HT1080 (cell line): ENCODE measurements at places on chromosomes 2 and 18. TPM values are rescaled to one million over a fixed set of nuclear protein-coding genes. Genes with fewer than 3 reads are reported as not detected.

DNA sequence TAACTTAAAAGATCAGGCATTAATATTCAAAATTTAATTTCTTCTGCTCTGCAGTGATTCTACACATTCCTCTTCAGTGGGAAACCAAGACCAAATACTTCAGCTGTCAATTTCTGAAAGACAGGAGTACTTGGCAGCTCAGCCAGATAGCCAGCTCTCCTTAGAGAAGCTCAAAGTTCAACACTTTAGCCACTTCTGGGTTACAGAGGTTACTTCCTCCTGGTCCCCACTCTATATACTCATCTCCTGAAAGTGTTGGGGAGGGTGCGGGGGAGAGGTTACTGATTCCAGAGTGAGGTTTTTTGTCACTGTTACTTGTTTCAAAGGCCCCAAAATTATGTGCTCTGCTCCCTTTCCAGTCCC, 4.1 kb downstream of the CYTIP start:
- no peak for DNase-seq

DNA sequence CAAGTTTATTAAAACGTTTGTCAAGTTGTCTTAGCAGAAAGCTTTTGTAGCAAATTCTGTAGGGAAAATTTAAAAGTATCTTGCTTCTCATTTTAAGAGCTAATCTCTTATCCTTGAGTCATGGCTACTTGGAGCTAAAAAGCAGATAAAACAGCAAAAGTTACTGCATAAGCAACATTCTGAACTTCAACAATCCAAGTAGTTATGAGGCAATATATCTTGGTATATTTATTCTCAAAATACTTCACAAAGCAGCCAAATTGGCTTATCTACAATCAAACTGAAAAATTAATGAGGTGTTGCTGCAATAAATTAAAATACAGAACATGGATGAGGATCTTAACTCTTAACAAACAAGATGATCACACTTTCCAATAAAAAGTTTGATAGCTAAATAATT, 306.5 kb downstream of the PIEZO2 start:
- DNase-seq, result no peak

GRCh38 chr18:41829647-41830516, 125.2 kb upstream of the PIK3C3 start:
- DNase-seq, result peak; percentile 69

- no peak for DNase-seq
These were observed 18.3 kb upstream of the ST6GAL2 start for GRCh38 chr2:106904242-106904641.

DNA sequence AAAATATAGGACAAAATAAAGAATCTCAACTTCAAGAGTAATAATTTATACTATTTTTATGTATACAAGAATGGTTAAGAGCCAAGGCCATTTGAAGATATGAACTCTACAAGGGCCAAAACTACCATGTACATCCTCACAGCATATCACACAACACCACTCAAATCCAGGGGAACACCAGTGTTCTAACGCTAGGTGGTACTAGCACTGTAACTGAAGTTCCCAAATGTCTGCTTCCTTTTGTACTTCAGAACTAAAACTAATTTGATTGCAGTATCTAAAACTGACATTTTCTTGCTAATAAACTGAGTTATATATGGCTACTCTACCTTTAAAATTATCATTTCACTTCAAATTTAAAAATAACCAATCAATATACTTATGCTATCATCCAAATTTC, 47.0 kb downstream of the REV1 start:
- peak; percentile 6 for DNase-seq

Gene FSIP2
- not detected in 2 replicates for total RNA-seq

Gene ZNF804A
- total RNA-seq, result 0.55 and 0.63 TPM in 2 replicates

DNA sequence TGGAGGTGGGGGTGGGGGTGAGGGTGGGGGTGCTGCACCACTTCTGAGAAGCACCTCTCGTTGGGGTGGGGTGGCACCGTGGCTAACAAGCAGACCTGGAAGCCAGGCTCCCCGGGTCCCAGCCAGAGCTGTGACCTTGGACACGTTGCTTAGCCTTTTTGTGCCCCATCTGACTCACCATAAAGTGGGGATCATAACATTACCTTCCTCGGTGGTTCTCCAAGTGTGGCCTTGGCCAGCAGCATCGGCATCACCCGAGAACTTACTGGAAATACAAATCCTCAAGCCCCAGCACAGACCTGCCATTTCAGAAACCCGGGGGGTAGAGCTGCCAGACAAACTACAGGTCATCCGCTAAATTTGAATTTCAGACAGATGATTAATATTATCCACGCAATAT, 58.7 kb upstream of the SLC66A3 start:
- no peak for DNase-seq

GRCh38 chr2:29075894-29076705, 1.8 kb upstream of the PCARE start:
- no peak for DNase-seq

Gene TSPYL6
- not detected in 2 replicates for total RNA-seq

DNA sequence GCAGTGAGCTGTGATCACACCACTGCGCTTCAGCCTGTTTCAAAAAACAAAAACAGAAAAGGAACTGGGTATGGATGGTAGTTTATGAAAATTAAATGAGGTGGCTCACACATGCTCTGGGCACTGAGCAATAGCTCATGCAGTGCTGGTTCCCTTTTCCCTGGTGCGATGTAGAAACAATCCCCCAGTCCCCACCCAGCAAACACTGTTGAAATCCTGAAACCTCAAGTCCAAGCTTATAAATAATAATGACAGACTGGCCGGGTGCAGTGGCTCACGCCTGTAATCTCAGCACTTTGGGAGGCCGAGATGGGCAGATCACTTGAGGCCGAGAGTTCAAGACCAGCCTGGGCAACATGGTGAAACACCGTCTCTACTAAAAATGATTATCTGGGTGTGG, 55.4 kb upstream of the SMAD2 start:
- DNase-seq, result no peak

Gene LRRC30
- total RNA-seq, result not detected in 2 replicates

GRCh38 chr2:17164550-17164949, 353.7 kb downstream of the RAD51AP2 start:
- no peak for DNase-seq

Gene HPCAL1
- total RNA-seq, result 158 and 201 TPM in 2 replicates

Gene TXNDC2
- 0.11 TPM in 1 of 2 replicates, not detected in the other for total RNA-seq

Gene ANKRD62
- total RNA-seq, result 0.03 and 0.10 TPM in 2 replicates

DNA sequence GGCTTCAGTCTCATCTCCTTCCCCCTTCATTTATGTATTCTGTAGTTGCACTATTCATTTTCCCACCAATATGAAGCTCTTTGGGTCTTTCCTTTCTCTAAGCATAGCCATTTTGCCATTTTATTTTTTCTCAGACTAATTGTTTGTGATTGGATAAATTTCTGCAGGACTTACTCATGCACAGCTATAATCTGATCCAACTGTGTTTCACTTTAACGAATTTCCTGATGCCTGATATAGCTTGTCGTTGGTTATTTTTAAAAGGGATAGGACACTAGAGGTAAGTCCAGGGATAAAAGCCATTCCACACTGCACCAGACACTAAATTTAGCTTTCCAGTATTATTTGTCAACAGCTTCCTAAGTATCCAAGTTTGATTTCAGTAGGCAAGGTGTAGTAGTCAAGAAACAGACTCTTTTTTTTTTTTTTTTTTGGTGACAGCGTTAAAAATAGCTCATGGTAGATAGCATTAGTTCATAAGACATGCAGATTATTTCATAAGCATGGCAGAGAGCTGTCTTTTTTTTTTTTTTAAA, 17.4 kb downstream of the ASB18 start:
- no peak for DNase-seq

DNA sequence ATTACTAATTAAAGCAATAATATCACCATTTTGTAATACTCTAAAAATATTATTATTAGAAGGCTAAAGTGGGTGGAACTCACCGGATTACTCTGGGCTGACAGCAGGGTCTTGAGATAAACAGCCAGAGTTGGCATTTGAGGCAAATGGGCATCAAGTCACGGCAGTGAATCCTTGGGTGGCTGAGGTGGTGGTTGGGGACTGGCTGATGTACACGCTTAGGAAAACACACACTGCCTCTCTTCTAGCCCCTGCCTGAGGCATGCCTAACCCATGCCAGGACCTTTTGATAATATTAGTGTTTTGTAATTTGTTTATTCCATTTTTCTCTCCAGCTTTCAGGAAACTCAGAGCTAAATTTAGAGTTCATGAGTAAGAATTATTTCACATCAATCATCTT, 76.8 kb downstream of the ACKR3 start:
- DNase-seq, result no peak

DNA sequence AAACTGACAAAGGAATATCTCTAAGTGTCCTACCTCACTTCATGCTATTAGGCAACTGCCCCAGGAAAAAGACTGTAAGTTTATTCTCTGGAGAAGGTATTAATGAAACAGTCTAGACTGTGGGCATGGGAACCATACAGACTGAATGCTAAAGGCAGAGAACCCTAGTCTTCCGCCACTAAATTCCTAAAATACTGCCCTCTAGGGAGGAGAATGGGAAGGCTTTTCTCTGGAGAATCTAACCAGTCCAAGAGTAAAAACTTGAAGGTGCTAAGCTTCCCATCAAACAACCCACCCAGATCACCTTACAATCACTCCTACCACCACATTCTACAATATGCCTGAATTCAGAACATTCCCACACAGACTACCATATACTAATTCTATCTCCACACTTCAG, 3.4 kb downstream of the SRBD1 start:
- peak; percentile 25 for DNase-seq

- DNase-seq, result no peak
These were observed 29.5 kb downstream of the SNTG2 start for GRCh38 chr2:980176-980575.

- no peak for DNase-seq
These were observed 20.1 kb downstream of the SH3RF3 start for GRCh38 chr2:109148991-109149645.

Gene GALNT14
- 46.3 and 62.7 TPM in 2 replicates for total RNA-seq

DNA sequence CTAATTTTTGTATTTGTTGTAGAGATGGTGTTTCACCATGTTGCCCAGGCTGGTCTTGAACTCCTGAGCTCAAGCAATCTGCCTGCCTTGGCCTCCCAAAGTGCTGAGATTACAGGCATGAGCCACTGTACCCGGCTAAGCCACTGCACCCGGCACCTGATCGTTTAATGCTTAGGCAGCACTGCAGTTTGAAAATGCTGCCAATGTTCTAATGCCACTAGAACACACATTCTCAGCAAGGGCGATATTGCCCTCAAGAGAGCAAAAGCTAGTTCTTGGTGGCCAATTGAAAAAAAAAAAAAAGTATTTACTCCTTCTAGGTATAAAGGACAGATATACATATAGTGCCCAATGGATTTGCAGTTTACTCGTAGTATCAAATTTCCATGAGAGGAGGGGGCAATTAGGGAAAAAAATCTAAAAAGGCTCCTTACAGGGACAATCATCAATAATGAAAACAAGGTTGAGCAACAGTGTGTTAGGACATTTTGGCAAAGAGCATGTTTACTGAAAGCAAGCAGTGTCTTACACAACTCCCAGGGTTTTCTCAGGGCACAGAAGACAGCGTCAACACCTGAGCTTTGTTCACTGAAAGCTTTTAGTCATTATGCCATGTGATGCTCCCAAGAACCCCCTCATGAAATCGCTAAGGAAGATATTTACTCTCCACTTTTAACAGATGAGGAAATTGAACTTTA, 199.9 kb upstream of the PKDCC start:
- DNase-seq, result no peak

DNA sequence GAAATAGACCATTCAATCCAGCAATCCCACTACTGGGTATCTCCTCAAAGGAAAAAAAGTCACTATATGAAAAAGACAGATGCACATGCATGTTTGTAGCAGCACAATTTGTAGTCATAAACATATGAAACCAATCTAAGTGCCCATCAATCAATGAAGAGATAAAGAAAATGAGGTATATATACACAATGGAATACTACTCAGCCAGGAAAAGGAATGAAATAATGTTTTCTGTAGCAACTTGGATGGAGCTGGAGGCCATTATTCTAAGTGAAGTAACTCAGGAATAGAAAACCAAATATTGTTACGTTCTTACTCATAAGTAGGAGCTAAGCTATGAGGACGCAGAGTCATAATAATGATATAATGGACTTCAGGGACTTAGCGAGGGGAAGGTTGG, 45.2 kb upstream of the LRRC30 start:
- no peak for DNase-seq

DNA sequence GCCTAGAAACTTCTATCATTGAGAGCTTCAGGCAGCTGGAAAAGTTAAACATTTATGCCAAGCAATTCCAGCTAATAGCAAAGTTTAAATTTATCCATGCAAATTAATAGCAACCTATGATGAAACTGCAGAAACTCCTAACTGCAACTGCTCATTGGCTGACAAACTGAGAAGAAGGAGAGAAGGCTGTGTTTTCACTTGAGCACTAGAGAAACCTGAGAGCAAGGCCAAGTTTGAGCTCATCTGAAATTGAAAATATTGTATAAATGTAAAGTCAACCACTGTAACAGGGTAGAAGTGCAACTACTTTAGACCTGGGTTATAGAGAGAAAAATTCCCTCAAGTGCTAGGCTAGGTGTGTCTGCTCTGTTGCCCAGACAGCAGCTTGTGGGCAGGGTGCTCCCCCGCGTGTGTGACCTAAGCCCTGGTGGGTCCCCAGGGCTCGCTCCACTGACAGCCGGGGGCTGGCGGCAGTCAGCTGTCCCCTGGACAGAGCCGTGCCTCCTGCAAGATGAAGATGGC, 50.2 kb downstream of the CABYR start:
- no peak for DNase-seq

DNA sequence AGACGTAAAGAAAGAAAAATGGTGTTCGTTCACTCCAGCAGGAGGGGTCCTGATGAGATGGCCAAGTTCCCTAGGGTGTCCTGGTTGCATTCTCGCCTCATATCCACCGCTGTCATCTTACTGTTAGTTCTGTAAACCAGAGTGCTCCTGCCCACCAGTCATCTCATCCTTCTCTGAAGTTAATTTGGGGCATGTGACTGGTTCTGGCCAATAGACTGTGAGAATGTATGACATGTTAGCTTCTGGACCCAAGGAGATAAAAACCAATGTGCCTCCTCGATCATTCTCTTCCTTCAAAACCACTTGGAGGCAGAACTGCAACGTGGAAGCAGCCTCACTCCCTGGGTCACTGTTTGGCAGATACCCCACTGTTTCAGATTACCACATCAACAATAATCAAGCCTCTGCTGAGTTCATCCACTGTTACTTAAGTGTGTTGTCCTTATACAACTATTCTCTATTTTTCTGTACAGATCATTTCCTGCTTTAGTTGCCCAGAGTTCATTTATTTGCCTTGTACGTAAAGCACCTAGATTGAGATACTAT, 759.1 kb downstream of the TSN start:
- peak; percentile 43 for DNase-seq

- DNase-seq, result no peak
These were observed 70.9 kb downstream of the EHD3 start for GRCh38 chr2:31304816-31305215.

Gene FTCDNL1
- 0.43 and 2.0 TPM in 2 replicates for total RNA-seq

Gene SLC9A2
- 0.18 TPM in 1 of 2 replicates, not detected in the other for total RNA-seq

DNA sequence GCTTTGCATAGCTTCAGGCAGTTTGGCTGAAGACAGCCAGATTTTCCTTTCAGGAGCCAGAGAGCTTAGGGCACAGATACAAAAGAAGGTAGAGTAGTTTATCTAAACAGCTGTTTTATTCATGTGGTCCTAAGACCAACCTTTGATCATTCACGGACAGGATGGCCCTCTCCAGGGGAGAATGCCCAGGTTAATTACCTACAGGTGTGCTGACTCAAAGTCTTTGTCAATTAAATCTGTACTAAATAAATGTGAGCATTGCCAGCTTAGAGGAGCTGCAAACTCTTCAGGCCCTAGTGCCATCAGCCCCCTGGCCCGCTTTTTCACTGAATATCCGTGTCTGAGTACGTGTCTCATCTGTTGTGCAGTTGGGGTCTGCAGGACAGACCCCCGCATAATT, 554.7 kb downstream of the NUP35 start:
- DNase-seq, result no peak

GRCh38 chr2:158815658-158816057, 20.5 kb downstream of the DAPL1 start:
- no peak for DNase-seq

Gene SPDYA
- total RNA-seq, result 0.19 and 0.33 TPM in 2 replicates
